Activated CD8-positive, alpha-beta memory T cell treated with anti-CD3 and anti-CD28 coated beads for 4 hours (primary cell): ENCODE measurements at places on chromosomes 5 and 9.

DNA sequence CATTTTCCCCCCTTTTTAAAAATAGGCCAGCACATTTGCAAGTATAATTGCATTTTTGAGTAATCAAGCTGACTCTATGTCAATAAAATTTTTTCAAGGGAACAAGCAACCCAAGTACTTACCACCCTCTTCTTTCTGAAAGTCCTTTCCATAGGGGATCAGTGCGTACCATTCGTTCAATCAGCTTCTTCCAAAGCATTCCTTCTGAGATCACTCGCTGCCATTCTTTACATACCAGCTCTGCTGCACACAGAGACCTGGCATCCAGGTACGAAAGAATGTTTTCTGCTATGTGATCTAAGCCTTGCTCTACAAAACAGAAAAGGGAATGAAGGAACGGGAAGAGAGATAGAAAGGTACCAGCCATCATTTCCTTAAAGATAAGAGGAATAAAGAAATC, 106.6 kb downstream of the FBXW11 start:
- no peak for DNase-seq

GRCh38 chr9:95574866-95575553, 58.2 kb upstream of the PTCH1 start:
- DNase-seq: no peak

DNA sequence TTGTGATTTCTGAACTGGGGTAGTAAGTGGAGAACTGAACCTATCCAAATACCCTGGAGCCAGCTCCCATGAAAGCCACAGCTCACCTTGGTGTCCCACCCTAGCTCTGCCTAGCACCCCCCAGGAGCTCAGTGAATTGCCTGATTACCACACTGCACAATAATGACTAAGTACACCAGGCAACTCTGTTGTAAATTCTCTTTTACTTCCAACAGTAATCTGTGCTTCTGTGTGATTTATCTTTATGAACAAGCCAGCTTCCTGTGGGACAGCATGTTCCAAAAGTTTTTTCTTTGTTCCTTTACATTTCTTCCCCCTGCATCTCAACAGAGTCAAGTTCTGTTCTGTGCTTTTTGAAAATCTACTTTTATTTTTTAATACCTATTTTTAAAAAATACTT, 22.1 kb upstream of the GRPEL2 start:
- no peak for DNase-seq

DNA sequence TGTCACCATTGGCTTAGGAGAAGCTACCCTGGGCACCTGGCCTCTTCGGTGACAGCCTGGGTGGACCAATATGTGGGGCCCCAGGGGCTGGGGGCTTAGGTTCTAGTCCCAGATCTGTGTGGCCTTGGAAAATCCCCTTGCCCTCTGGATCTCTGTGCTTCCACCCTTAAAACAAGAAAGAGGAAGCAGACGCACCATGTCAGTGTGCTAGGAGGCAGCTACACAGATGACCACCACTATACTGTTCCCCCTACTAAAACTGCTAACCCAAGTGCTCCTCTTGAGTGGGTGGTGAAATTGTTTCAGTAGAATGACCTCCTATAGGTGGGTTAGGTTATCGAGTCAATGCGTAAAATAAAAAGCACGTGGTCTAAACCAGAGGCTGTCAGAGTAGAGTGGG, 31.0 kb downstream of the AFAP1L1 start:
- no peak for DNase-seq

- DNase-seq: no peak
Measured at GRCh38 chr5:39040875-39041274, 33.3 kb downstream of the RICTOR start.

GRCh38 chr9:104794070-104794469, 30.1 kb downstream of the NIPSNAP3B start:
- DNase-seq: no peak
